ENCODE measurements at places on chromosomes 6 and 20.

- no peak for DNase-seq
Measured at GRCh38 chr6:28506807-28507475, 8.7 kb downstream of the GPX6 start.

DNA sequence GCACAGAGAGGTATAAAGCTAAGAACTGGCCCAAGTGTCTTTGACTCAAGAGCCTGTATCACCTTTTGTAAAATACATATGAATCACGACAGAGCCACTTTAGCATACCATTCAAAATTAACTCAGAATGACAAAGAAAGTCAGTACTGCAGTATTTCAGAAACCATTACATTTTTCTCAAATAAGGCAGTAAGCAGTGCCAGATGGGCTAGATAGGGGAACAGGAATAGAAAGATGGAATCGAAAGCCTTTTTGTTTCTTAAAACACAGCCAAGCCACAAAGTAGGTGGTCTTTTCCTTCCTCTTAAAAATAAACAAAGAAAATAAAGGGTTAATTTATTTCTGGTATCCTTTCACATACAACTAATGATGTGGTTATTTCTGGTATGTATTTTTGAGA lies 10.3 kb downstream of the CLDN20 start:
- no peak for DNase-seq

GRCh38 chr6:151639750-151640149 lies 145.9 kb downstream of the CCDC170 start:
- no peak for DNase-seq

- DNase-seq = no peak
Measured at GRCh38 chr6:99022039-99022609, 74.4 kb upstream of the FBXL4 start.

- no peak for DNase-seq
Measured at GRCh38 chr6:45377043-45377553, 636 bp downstream of the SUPT3H start.

- DNase-seq = no peak
Measured at GRCh38 chr6:72861059-72861458, 239.2 kb downstream of the KCNQ5 start.

DNA sequence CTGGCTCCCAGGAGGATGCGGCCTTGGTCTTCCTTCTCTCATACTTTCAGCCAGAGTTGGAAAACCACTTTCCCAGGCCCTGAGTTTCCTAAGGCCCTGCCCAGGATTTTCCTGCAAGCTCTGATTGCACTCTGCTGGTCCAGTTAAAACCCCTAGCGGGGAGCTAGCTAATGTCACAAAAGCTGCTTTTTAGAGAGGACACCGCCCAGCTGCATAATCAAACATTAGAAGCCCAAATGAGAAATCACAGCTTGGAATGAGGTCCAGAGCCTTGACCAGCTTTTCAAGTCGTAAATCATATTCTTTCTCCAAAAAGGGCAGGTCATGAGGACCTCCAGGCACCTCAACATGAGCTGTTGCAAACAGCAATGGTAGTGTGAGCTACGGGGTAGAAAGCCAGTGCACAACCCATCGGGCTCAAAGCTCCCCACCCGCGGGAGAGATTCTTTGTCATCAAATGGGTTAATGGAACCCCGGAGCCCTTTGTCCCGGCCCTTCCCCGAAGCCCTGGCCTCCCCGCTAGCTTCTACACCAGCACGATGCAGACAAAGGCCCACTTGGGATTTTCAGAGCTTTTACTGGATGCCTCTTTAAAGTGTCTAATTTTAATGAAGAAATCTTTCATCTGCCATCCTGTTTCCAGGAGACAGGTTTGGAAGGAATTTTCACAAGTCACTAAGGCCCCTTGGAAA lies 134.0 kb downstream of the SCML4 start:
- no peak for DNase-seq

DNA sequence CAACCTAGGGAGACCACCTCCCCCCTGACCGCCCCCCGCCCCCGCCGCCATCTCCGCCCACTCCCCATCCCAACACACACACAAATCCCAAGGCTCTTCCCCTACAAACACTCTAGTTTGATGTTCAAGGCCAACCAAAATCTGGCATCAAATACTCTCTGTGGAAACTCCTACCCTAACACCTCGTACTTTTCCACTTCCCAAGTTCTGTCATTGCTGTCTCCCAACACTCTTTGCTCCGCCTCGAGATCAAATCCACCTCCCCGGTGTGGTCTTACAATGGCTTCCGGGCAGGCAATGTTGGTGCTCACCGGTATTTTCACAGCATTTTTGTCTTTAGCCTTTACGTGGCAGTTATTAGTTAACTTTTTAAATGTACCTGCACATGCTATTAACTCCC lies 4.8 kb upstream of the QKI start:
- no peak for DNase-seq

GRCh38 chr20:23228912-23229311 lies 121.7 kb upstream of the NXT1 start:
- no peak for DNase-seq

DNA sequence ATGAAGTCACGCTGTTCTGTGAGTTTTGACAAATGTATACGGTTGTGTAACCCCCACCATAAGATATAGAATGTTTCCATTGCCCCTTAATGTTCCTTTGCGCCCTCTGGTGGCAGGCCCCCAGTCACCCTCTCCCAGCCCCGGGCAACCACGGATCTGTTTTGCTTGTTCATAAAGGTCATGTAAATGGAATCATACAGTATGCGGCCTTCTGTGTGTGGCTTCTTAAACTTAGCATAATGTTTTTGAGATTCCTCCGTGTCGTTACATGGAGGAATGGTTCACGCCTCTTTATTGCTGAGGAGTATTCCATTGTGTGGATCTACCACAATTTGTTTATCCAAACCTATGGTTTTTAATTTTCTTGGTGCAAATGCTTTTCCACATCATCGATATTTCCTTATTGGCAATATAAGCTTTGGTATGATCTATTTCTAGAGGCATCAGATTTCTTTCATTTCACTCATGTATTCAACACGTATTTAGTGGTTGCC lies 28.4 kb downstream of the LYRM2 start:
- DNase-seq = no peak

DNA sequence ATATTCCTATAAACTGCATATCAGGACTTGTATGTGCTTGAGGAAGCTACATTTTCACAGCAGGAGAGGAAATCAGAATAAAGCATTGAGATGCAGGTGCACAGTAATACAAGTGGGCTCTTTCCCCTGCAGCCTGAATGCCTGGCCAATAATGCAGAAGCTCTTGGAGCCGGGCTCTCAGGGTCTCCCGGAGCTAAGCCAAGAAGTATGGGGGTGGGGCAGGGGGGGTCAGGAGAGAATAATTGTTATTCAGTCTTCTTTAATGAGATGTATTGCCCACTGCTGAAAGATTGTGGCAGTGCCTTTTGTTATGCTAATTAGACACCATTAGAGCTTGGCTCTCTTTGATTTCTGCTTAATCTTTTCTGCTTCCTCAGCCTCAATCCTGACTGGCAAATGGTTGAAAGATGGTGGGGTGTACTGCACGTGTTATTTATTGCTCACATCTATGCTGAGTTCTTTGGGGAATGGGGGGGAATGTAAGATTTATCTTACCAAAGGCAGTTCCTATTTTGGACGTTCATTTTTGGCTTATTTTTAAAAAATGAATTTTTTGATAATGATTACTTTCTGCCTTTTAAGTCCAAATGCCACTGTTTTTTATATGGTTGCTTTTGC lies 407.6 kb upstream of the SOX4 start:
- peak; percentile 89 for DNase-seq

Data from iPS DF 19.7 (cell line).